COLO829 (cell line): ENCODE measurements at places on chromosomes 6 and 20.

GRCh38 chr6:151241853-151242252, 2.1 kb downstream of the AKAP12 start:
- no peak for DNase-seq

- DNase-seq, result no peak
Measured at GRCh38 chr6:118061666-118062065, 154.6 kb downstream of the SLC35F1 start.

GRCh38 chr6:100347901-100348550, 116.7 kb downstream of the SIM1 start:
- DNase-seq, result no peak

DNA sequence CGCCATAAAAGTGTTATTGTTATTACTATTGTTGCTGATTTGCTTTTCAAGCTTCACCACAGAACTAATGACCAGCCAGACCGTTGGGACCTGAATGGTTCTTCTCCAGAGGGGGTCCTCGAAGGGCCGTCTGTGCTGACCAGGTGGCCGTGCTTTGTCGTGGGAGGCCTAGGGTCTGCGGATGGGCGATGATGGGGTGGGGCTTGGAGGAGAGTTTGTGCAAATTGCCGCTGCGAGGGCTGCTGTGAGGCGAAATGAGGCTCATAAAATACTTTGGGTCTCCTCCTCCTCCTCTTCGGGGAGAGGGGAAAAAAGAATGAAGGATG, 6.0 kb upstream of the ZBTB22 start:
- no peak for DNase-seq

DNA sequence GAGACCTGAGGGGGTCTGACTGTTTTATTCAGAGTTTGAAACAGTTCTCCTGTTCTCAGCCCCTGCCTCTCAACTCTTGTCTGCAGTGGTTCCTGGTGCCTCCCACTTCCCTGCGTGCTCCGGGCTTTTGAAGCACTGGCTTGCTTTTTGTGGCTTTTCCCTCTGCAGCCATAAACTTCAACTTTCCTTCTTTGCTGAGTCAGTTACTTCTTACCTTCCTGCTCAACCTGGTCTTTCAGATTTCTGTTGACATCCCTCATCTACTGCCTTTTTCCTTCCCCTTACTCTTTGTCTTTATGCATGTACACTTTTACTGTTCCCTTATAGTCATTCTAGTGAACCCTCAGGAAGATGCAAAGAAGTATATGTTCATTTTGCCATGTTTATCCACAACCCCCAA, 57.4 kb downstream of the ASXL1 start:
- DNase-seq, result no peak

- DNase-seq, result no peak
Measured at GRCh38 chr6:129188795-129189194, 305.9 kb downstream of the LAMA2 start.

DNA sequence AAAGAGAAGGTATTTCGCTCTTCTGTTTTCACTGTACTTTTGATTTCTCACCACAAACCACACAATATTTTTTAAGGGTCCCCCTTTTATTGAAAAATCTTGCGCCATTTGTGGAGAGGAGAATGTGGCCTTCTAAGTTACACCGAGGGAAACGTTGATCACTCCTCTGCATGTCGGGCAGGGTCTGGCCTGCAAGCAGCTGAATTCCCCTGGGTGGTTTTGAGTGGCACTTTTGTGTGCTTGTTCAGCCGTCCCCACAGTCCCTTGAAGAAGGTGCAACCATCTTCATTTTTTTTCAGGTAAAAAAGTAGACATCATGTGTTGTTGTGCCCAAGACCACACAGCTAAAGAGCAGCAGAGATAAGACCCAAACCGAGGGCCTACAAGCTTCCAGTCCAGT, 6.1 kb downstream of the GPR31 start:
- no peak for DNase-seq

GRCh38 chr6:143629104-143630080, 48.4 kb upstream of the PHACTR2 start:
- DNase-seq, result no peak

DNA sequence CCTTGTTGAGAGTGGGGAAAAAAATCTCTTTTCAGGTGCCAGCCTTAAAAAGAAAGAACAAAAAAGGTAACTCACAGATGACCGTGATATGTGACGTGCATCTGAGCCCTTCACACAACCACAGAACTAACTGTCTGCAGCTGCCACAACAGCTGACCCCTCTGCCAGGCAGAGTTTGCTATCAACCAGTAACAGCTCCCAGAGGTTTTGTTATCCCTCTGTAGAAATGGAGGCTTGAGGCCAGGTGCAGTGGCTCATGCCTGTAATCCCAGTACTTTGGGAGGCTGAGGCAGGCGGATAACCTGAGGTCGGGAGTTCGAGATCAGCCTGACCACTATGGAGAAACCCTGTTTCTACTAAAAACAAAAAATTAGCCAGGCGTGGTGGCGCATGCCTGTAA, 42.8 kb downstream of the SLC52A3 start:
- no peak for DNase-seq

DNA sequence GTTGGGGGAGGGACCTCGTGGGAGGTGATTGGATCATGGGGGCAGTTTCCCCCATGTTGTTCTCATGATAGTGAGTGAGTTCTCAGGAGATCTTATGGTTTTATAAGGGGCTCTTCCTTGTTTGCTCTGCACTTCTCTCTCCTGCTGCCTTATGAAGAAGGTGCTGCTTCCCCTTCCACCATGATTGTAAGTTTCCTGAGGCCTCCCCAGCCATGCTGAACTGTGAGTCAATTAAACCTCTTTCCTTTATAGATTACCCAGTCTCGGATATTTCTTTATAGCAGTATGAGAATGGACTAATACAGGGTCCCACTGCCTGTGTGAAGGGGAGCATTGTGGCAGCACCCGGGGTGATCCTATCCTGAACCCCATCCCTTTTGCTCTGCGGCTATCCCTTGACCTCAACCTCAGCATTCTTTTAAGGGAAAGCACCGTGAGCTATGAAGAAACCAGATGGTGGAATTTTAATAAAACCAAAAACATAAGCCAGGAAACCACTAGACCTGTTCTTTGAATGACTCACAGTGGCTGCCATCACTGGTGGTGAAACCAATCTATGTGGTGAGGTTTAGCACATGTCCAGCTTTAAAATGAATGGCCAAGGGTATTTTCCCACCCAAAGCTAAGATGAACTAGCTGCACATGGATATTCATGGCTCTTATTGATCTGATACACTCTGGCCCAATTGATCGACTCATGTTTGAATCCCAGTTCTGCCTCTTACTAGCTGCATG, 62.2 kb downstream of the ZDHHC14 start:
- no peak for DNase-seq

DNA sequence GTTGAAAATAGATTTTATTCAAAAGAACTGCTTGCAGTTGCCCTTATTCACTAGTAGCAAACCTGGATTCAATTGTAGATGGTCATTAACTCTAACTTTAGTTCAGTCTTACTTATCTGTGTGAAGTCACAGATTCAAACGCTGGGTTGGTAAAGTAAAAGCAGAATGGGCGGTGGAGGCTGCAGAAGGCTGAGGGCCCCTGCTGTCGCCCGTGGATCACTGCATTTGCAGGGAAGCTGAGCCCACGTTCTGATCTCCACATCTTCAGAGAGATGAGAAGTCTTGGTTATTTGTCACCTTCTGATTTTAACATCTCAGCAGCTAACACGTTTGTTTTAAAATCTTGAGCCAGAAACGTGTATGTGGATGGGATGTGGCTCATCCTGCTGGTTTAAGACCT, 75.1 kb downstream of the SNX9 start:
- DNase-seq, result no peak
